Spinal cord (tissue), 10 donors: ENCODE measurements at places on chromosomes 2 and 18.
A peak's percentile ranks its signal among the peaks of the same experiment; 100 is the strongest.

GRCh38 chr2:239765076-239765845 lies 259.9 kb downstream of the NDUFA10 start:
- no peak for DNase-seq

DNA sequence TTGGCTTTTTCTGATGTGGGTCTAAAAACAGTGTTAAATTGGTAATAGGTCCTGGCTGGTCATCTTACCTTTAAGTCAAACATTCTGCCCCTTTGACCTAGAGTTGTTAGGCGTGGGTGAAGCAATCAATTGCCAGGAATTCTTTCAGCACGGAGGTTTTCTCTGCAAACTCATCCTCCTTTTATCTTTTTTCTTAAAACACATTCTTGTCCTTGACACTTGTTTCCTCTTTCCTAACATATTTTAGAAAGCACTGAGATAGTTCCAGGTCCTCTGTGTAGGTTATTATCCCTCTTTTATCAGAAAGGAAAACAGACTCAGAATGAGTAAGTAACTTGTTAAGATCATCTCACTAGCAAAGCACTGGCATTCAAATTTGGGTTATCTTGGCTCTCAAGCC lies 18.6 kb upstream of the AP1S3 start:
- no peak for DNase-seq

DNA sequence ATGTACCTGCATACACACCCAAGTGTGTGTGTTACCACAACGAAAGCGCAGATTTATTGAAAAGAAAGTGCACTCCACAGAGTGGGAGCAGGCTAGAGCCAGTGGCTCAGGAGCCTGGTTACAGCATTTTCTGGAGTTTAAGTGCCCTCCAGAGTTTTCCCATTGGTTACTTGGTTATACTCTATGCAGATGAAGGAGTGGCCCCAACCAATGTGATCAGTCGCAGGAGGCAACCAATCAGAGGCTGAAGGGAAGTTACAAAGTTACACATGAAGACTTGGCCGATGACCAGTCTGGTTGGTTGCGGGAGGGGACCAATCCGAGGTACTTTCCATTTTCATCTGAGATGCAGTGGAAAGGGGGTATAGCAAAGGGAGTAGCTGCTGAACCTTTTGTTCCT lies 13.5 kb upstream of the PRLH start:
- DNase-seq, result no peak

DNA sequence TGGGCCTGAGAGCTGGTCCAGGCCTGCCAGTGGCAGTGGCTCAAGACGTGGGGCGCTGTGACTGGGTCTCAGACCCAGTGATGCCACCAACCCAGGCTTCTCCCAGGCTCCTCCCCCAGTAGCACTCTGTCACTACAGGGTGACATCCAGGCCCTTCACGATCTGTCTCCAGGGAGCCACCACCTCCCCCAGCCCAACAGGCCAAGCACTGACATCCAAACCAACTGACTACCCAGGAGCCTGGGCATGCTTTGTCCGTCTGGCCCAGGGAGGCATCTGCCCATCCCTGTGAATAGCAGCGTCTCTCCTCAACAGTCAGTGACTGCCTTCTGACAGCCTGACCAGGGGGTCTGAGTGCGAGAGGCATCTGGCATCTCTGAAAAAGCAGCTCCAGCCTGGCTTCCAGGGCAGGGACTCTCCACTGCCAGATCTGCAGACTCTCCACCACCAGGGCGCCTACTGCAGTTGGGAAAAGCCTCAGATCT lies 13.0 kb downstream of the TEX44 start:
- DNase-seq, result no peak

DNA sequence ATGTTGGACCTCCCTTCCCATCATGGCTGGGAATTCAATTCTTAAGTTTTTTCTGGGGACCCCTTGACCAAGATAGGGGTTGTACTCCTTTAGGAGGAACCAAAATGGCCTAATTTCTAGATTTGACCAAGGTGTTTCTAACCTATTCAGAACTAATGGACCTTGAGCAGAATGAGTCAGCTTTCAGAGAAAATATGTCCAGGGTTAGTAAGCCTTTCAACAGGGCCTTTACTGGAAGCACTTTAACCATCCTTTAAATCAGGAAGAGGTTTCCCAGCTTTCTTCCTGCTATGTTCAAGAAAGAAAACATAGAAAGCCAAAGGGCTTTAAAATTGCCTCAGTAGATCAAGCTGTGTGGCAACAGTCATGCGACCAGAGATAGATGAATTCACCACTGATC lies 1184.9 kb upstream of the ACVR2A start:
- DNase-seq, result no peak

DNA sequence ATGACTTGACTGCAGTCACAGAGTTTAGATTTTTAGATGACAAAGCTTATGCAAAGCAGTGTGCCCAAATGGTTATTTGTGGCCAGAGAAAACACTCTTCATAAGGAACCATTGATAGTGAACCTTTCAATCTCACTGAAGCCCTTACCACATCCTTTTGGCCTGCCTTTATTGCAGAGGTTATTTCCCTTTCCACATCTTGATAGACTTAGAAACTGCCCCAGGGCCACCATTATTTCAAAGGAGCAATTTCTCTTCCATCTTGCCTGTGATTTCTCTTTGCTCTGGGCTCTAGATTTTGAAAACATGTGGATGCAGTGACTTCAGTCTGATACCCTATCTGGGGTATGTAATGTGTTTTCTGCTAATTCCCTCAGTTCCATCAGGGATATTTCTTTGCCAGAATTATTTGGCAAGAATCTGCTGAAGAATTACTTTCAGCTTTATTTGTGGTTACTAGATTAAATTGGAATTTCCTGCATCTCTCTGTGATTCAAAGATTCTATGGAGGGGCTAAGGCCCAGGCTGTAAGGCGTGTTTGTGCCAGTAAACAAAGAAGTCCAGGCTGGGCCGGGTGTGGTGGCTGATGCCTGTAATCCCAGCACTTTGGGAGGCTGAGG lies 51.0 kb downstream of the MOGAT1 start:
- no peak for DNase-seq

- peak; percentile 81 for DNase-seq
Observed at GRCh38 chr2:55419233-55419678, 400 bp downstream of the CCDC88A start.

GRCh38 chr2:190978389-190979053 lies 35.5 kb downstream of the STAT1 start:
- no peak for DNase-seq

DNA sequence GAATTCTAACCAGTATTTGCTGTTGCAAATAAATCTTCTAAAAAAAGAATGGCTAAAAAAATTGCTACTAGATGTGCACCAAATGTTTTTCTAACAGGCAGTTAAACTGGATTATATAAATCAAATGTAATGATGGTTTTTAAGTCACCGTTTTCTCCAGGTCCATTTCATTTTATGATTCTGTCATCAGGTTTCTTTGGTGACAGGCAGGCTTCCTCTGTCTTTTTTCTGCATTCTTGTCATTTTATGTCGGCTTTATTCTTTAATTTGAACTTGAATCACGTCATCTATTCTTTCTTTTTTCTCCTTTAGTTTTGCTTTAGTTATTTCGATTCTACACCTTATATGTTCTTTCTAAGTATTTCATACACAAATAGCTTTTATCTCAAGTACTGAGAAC lies 212.5 kb downstream of the SOCS6 start:
- no peak for DNase-seq

DNA sequence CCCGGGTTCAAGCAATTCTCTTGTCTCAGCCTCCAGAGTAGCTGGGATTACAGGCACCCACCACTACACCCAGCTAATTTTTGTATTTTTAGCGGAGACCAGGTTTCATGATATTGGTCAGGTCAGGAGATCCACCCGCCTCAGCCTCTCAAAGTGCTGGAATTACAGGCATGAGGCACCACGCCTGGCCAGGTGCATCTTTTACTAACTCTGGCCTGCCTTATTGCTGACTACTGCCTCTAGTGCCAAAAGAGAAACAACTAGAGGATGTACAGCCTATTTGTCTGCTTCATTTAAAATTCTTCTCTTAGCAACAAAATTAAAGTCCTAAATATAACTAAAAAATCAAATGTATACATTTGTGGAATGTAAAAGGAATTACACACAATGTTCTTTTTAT lies 115.4 kb downstream of the BMPR2 start:
- no peak for DNase-seq

GRCh38 chr2:158659483-158659882 lies 135.6 kb upstream of the DAPL1 start:
- no peak for DNase-seq

- DNase-seq, result no peak
Observed at GRCh38 chr2:175049661-175050060, 44.5 kb upstream of the CHN1 start.

DNA sequence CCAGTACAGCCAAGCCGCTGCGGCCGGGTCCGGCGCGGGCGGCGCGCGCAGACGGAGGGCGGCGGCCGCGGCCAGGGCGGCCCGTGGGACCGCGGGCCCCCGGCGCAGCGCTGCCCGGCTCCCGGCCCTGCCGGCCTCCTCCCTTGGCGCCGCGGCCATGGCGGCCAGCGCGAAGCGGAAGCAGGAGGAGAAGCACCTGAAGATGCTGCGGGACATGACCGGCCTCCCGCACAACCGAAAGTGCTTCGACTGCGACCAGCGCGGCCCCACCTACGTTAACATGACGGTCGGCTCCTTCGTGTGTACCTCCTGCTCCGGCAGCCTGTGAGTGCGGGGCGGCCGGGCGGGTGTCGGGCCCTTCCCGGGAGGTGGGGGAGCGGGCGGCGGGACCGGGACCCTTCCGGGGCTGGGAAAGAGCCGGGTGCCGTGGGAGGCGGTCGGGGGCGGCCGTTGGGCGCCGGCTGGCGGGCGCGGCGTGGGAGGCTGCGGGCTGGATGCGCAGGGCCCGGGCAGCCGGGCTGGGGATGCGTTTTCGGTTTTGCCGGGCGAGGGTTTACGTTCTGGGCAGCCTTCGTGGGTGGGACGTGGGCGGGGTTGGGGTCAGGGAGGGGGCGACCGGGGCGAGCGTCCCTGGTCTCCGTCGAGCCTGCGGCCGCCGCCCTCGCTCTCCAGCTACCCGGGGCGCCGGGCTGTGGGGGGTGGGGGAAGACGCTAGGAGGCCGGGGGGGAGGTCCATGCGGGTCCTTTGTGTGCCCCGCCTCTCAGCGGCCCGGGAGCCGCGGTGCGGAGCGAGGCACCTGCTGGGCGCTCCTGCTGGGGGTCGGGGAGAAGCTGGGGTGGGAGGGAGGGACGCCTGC lies 537 bp downstream of the AGFG1 start:
- DNase-seq, result no peak

- DNase-seq, result no peak
Observed at GRCh38 chr2:80086831-80087230, 217.7 kb downstream of the LRRTM1 start.

DNA sequence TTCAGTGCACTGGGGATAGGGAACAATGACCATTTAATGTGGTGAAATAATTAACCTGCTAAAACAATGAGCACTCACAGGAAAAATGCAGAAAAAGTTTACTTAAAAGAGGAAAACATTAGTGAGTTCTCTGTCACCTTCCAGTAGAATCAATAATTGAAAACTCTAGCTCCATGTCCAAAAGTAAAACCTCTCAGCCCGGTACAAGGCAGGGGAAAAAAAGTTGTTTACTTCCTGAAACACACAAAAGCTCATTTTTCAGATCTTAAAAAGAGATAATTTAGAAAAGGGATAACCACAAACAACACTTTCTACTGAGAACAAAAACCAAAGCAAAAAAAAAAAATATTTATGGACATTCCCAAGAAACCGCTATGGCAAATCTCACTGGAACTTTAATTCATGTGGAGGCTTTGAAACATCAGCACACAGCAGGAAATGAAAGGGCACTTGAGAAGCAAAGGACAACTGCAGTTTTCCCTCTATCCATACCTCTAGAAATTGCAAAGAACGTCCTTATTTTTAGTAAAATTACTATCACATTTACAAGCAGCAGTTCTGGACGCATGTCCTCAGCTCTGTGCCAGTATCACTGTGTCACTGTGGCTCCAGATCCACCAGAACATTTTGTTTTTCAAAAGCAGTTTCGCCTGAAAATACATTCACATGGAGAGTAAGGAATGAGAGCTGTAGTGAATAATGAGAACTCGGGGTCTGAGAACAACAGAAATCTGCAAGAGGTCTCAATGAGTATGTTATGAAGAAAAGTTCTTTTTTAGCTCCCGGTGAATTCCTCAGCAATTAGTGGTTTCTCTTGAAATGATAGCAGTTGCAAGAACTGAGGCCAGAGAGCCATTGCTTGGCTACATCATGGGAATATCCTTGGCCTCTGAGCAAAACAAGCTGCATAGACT lies 44.7 kb upstream of the DNAH7 start:
- no peak for DNase-seq

- DNase-seq, result no peak
Observed at GRCh38 chr2:163943403-163944346, 207.9 kb upstream of the FIGN start.

- no peak for DNase-seq
Observed at GRCh38 chr18:827093-827677, 15.1 kb upstream of the YES1 start.

DNA sequence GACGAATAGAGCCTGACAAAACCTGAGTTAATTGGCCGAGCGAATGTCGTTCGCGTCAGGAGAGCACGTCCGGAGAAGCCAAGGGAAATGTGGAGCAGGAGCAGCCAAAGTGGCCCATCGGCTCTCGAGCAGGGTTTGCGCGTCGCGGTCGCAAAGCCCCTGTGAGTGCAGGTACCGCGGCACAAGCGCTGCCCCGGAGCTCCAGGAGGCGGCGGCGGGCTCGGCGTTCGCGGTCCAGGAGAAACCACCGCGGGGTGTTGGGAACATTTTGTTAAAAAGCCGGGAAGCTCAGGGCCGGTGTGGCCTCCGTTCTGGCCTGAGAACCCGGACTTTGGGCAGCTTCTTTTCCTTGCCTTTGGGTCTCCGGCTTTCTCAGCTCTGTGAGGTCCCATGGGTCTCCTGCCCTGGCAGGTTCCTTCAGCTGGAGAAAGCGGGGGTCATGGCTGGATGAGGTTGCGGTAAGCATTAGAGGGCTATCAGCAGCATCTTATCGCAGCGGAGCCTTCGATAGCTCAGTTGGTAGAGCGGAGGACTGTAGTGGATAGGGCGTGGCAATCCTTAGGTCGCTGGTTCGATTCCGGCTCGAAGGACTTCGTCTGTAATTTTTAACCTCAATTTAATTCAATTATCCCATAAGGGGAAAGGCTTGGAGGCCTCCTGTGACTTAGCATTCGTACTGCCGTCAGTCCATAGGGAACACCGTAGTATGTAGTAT lies 1.0 kb upstream of the AGBL5 start:
- DNase-seq, result peak; percentile 92

DNA sequence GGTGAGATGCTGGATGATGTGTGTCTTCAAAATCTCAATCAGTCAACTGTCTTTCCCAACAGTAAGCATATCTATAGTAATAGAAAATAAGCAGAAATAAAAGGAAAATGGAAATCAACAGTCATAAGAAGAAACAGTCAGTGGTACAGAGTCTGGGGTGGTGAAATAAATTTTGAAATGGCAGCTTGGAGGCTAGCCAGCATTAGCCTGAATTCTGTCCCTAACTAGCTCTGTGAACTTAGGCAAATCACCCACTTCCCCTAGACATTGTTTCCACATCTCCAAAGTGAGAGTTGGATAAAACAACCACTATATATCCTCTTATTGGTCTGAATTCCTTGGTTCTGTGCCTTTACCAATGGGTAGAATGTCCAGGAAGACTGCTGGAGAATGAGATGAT lies 189.7 kb upstream of the REV1 start:
- no peak for DNase-seq

- DNase-seq, result no peak
Observed at GRCh38 chr18:70376914-70377258, 88.0 kb downstream of the SOCS6 start.
